ENCODE measurements at places on chromosomes 1 and 21. TPM values are rescaled to one million over a fixed set of nuclear protein-coding genes. Genes with fewer than 3 reads are reported as not detected.

DNA sequence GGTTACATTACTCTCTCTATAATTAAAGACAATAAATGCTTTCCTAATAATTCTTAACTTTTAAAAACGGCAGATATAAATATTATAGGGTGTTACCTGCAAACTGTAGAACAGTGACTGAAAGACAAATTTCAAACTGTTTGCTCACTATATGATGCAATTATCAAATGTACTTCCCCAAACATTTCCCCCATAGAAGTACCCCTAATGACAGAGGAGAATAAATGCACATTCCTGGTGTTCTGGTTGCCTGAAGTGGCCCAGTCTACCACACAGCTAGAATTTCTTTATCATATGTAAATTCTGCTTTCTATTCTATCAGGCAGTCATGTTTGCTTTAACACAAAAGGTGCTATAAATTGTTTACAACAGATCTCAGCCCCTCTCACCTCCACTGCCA is 70.4 kb downstream of the VAV3 start:
- no peak for DNase-seq

GRCh38 chr21:42535602-42536171 is 22.0 kb downstream of the SLC37A1 start:
- no peak for DNase-seq

TCHHL1 gene
- total RNA-seq = not detected

DNA sequence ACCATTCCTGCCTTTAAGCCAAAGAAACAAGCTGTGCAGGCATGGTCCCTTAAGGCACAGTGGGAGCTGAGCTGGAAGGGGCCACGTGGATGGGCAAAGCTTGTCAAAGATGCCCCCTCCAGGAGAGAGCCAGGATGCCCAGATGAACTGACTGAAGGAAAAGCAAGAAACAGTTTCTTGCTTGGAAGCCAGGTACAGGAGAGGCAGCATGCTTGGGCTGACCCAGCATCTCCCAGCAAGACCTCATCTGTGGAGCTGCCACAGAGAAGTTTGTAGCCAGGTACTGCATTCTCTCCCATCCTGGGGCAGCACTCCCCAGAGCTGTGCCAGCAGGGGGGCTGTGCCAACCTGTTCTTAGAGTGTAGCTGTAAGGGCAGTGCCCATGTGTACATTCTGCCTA is 1.3 kb upstream of the SLC50A1 start:
- DNase-seq = no peak

GRCh38 chr1:198776602-198777029 is 137.8 kb downstream of the PTPRC start:
- peak; percentile 45 for DNase-seq

DNA sequence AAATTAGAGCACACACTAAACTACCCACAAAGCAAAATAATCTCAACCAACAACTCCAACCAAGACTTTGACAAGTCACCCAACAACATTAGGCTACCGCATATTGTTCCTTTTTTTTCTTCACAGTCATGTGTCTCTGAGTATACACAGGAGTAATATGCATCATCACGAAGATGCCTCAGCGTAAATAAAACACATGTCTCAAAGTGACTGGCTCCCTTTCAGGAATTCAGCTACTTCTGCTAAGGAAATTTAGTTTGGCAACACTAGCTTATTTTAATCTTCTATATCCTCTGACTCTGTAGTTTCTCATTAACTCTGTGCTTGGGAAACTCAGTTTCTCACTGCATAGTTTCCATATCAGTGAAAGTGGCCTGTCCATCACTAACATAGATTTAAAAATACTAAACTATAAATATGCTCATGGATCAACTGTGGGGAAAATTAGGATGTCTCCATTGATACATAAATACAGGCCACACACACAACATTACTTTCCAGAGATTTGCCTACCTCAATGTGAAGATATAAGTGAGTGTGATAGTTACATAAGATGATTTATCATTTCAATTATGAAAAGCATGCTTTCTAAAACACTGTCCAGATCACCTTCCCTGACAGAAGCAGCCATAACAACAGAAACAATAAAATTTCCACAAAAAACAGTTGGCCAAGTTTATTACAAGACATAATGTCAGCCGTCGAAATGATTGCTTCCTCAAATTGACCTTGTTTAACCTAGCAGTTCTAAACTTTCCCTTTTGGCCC is 113.2 kb downstream of the PTGER3 start:
- DNase-seq = no peak

DNA sequence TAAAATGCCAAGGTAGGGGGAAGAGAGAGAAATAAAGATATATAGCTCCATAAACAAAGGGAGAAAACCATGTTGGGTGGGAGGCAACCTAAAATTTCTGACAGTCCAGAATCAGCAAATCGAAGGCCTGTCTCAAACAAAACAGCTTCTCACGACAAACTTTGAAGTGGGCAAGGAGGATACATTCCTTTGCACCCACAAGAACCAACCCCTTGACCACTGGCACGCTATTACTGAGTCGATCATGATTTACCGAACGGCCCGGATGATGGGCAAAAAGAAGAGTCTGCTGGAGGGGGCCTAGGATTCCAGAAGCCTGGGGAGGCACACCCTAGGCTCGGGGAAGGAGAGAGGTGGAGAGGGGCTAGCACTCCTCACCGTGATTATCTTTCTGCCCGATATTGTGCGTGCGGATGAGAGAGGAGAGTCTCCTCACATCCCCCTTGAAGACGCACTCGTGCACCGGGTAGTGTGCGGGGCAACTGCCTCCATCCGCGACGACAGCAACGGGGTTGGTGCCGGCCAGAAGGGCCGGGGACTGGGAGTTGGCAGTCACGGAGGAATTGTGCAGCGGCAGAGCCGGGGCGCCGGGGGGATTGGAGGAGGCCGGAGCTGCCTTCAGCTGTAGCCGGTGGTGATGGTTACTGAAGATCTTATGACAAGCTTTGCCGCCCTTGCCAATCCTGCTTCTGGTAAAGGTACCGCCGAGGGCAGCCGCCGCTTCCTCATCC is 756 bp downstream of the ANKRD13C start:
- no peak for DNase-seq

DNA sequence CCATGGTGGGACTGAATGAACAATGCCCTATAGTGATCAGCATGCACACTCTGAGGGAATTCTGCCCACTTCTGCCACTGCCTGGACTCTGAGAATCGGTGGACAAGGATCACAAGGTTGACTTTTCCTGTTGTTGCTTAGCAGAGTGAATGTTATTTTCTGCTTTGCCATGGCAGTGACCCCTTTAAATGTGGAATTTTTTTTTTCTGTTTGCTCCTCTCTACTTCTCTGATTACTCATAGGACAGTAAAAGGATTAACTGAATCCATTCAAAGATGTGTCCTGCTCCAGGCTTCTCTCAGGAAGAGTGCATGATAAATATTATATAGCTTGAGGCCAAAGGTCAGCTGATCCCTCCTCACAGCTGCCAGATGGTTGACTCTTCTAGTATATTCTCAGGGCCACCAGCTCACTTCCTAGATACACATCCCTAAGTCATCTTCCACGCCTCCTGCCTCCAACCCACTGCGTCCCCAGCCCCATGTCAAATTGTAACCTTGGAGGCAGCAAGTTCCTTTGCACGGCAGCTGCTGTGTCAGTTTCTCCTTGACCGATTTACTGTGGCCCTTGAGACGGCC is 74.0 kb upstream of the RALGPS2 start:
- no peak for DNase-seq

IL19 gene
- not detected for total RNA-seq

DNA sequence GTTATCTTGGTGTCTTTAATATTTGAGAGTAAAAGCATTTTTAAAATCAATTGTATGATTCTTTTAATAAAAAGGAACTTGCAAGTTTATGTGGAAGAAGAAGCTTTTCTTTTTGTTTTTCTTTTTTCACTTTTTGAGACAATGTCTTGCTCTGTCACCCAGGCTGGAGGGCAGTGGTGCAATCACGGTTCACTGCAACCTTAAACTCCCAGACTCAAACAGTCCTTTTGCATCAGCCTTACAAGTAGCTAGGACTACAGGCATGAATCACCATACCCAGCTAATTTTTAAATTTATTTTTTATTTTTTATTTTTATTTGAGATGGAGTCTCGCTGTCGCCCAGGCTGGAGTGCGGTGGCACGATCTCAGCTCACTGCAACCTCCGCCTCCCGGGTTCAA is 34.1 kb downstream of the CMPK1 start:
- no peak for DNase-seq

GRCh38 chr1:228929476-228930027 is 194.3 kb downstream of the RHOU start:
- no peak for DNase-seq

GRCh38 chr1:196466166-196466565 is 142.1 kb downstream of the KCNT2 start:
- DNase-seq = no peak

DNA sequence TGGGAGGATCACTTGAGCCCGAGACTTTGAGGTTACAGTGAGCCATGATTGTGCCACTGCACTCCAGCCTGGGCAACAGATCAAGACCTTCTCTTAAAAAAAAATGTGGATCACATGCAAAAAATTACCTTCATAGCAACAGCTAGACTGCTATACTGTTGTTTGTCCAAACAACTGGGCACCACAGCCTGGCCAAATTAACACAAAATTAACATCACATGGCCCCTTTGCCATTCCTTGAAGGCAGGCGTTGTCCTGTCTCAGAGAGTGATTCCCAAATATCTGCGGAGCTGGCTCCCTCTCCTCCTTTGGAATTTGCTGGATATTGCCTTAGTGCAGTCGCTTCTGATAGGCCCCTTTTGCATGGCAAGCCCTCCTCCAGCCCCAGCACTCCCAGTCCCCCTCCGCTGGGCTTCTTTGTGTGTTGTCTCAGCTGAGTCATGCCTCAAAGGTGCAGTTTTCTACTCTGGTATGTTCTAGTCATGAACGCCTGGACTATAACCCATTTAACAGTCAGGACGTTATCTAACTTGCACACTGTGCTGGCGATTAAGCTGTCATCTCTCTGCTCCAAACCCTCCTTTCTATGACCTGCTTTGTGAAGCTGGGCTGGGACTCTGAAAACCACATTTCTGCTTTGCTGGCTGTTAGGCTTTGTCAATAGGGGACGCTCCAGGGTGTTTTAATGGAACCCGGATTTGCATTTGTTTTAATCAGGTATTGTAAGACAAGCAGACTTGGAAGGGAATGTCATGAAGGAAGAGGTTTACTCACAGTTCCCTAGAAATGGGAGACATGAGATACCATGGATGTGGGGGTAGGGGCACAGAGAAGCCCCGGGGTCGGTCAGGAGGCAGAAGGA is 20.1 kb upstream of the HPCAL4 start:
- no peak for DNase-seq

LAD1 gene
- total RNA-seq = not detected

DNA sequence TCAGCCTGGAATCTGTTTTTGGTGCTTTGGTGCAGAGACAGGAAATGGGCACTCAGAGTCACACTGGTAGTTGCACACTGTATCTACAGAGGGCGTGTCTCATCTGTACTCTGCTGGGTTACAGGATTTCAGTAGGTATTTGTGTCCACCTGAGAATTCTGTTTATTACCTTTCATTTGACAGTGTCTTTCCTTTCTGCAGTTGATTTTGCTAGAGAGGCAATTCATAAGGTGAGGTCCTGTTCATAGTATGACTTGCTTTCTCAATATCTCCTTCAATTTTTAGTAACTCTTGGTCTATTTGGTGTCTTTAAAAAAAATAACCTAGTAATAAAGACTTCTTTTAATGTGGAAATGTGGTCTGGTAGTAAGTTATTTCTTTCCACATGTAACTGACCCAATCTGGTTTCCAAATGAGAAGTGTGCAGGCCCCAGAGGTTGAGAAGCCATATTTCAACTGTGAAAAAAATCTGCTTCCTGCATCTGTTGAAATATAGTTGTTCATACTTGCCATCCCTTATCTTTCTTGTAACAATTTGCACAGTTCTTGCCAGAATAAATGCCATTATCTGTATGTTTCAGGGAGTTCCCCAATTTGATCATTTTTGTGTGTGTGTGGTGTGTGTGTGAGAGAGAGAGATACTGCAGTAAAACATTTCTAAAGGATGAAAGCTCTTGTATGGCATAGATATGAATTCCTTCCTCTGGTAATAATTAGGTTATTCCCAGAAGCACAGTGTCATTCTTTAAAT is 78.4 kb upstream of the DNAJC6 start:
- no peak for DNase-seq

DNA sequence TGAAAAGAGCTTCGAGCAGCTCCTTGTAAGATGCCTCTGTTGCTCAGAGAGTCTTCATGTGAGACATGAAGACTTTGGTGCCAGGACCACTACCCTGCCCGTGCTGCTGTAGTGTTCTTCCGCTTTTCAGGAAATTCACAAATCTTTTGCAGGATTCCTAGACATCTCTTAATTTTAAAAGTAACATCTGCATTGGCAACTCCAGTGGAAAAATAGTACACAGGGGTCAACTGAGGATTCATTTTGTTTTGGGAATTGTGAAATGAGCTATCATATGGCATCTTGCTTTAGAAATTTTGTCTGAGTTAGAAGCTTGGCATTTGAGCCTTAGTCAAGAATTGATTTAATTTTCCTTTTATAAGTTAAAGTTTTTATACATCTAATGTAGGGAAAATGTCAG is 7.2 kb downstream of the PRDM2 start:
- no peak for DNase-seq
